ENCODE measurements at places on chromosomes 1 and 21.
A peak's percentile ranks its signal among the peaks of the same experiment; 100 is the strongest.

DNA sequence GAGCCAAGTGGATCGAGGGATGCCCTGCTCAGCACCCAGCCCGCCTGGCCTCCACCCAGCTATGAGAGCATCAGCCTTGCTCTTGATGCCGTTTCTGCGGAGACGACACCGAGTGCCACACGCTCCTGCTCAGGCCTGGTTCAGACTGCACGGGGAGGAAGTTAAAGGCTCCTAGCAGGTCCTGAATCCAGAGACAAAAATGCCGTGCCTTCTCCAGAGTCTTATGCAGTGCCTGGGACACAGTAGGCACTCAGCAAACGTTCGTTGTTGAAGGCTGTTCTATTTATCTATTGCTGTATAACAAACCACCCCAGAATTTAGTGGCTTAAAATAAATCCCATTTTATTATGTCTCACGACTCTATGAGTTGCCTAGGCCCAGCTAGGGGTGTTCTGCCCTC, 6.8 kb upstream of the BSND start:
- DNase-seq = no peak

GRCh38 chr1:2602866-2603520, 16.4 kb downstream of the PRXL2B start:
- DNase-seq = no peak

- no peak for DNase-seq
Observed at GRCh38 chr1:22331618-22332423, 119.8 kb upstream of the ZBTB40 start.

DNA sequence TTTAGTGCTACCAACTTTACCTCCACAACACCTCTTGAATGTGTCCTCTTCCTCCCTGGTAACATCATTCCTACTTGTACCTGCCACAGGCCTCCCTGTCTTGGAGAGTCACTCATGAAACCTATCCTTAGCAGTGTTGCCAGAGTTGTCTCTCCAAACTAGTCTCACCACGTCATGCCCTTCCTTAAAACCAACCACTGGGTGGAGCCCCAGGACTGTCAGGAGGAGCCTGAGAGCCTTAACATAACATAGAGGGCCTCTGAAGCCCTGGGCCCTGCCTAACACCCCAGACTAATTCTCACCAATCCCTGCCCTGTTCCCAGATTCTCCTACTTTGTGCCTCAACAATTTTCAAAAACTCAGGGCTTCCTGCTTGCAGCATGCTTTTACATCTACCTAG, 65.3 kb downstream of the ZNF697 start:
- peak; percentile 39 for DNase-seq

DNA sequence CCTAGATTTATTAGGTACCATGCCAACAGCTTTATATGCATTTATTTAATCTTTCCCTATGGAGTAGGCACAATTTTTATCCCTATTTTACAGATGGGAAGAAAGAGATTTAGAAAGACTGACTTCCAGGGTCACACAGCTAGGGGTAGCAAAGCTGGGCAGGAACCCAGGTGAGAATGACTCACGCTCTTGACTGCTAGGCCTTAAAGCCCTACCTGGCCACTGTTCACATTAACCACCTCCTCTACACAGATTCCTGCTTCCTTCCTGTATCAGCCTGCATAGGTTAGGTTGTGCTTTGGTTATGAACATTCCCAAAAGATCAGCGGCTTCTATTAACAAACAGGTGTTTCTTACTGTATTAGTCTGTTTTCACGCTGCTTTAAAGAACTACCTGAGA, 53.2 kb downstream of the DNAJC6 start:
- no peak for DNase-seq

DNA sequence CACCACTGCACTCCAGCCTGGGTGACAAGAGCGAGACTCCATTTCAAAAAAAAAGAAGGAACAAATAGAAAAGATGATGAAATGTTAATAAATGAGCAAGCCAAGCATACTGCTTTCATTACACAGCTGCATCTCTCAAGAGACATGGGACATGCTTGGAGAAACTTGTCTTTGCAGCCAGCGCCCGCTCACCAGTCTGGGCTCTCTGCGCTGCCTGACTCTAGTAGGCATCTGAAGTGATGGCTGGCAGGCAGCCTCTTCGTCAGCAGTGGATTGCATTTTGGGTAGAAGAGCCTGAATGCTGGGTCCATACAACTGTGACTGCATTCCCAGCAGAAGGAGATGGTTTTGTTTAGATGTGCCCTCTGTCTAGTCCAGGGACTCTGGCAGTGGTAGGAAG, 48.0 kb downstream of the IL6R start:
- DNase-seq = no peak

DNA sequence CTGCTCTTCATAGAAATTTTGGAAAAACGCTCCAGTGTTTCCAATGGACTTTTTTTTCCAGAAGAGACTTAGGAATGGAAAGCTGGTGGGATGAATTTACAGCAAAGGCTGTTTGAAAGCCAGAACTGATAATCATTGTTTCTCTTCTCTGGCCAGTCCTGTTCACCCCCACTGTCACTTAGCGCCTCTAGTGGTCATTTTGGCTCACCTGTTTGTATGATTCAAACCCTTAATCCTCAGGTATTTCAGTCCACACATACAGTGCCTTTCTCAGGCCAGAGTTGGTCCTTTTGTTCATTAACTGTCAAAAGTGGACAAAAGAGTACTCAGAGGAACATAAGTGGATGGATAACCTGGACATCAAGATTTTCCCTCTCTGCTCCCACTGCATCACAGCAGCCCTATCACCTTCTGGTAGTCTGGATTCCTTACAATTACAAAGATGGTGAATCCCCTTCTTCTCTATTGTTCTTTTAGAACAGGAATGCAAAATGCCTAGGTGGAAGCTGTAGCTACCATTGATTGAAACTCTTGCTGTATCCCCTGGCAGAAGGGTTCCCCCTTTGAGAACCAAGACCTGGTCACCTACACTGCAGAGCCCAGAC, 177.6 kb upstream of the OLFM3 start:
- DNase-seq = no peak

GRCh38 chr1:237133921-237134320, 91.9 kb downstream of the RYR2 start:
- DNase-seq = no peak

DNA sequence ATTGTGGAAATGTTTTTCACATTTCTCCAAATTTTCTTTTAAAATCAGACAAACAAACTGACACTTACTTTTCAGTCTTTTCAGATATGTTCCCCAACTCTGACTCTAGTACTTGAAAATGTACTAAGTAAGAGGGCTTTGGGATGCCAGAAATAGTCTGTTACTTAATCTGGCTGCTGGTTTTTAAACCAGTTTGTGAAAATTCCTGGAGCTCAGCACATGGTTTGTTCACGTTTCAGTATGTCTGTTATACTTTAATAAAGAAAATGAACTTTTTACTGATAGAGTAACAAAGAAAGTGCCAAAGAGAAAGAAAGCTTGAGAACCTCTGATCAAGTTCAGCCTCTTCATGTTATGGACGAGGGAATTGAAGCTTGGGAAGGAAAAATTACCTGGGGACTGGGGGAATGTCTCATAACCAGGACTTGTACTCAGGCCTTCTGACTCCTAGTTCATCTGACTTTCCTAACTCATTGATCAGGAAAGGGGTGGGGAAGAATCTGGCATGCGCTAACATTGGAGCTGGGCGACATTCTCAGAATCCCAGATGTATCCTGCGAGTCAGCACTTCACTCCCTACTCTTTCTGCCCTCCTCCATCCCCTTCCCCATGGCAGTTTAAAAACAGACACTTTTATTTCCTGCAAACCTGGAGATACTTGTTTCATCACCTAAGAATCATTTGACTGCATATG, 30.8 kb upstream of the DNAJC6 start:
- DNase-seq = no peak

DNA sequence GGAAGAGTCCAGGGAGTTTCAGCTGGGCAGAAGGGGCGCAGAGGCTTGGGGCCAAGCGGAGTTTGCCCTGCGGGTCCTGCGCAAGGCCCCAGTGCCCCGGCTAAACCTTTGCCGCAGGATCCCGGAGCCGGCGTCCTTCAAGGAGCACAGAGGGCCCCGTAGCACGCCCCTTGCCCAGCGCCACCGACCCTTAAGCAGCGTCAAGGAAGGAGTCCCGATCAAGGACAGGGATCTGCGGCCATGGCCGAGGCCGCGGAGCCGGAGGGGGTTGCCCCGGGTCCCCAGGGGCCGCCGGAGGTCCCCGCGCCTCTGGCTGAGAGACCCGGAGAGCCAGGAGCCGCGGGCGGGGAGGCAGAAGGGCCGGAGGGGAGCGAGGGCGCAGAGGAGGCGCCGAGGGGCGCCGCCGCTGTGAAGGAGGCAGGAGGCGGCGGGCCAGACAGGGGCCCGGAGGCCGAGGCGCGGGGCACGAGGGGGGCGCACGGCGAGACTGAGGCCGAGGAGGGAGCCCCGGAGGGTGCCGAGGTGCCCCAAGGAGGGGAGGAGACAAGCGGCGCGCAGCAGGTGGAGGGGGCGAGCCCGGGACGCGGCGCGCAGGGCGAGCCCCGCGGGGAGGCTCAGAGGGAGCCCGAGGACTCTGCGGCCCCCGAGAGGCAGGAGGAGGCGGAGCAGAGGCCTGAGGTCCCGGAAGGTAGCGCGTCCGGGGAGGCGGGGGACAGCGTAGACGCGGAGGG, 520 bp downstream of the CLIC6 start:
- no peak for DNase-seq

- DNase-seq = peak; percentile 72
Observed at GRCh38 chr1:218817691-218818465, 355.8 kb upstream of the LYPLAL1 start.

DNA sequence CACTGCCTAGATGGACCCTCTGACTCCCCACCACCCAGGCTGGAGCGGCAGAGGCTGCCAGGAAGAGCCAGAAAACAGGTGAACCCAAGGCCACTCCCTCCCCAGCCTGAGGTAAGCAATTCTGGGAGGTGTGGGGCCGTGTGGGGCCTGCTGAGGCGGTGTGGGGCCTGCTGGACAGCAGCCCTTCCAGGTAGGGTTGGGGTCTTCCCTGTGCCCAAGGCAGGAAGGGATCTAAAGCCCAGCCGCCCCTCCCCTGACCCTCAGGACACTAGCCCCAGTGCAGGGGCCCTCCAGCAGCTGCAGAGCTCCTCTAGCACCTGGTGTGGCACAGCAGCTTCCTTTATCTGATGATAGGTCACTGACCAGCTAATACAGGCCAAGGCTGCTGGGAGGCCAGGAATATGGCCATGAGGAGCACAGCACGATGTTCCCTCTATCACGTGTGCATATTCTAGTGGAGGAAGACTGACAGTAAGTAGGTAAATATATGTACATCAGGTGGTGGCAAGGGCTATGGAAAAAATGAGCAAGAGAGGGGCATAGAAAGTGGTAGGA, 86.9 kb downstream of the IER5 start:
- no peak for DNase-seq

DNA sequence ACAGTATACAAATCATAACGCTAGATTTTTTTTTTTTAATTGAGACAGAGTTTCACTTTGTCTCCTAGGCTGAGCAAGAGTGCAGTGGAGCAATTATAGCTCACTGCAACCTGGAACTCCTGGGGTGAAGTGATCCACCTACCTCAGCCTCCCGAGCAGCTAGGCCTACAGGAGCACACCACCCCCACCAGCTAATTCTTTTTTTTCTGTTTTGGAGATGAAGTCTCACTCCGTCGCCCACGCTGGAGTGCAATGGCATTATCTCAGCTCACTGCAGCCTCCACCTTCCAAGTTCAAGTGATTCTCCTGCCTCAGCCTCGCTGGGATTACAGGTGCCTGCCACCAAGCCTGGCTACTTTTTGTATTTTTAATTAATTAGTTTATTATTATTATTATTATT, 21.3 kb downstream of the NPR1 start:
- no peak for DNase-seq

DNA sequence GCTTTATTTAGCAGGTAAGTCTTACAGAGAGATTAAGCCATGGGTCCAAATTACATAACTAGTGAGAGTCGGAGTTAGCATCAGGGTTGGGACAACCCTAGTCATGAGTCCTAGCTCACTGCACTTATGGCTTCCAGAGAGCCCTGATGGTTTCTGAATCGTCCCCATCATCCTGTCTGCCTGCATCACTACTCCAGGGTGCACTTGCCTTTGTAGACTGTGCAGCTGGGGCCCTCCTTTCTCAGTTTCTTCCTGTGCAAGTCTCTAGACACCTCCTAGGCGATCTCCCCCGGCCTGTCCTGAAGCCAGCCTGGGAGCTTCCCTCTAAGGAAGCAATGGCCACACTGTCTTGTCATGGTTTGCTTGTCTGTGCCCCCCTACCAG, 37.1 kb downstream of the KIAA0040 start:
- no peak for DNase-seq
